ENCODE measurements at places on chromosomes 1 and 21. TPM values are rescaled to one million over a fixed set of nuclear protein-coding genes. Genes with fewer than 3 reads are reported as not detected.

- DNase-seq, result no peak
These were observed 10.2 kb downstream of the MFN2 start for GRCh38 chr1:11990303-11991032.

DNA sequence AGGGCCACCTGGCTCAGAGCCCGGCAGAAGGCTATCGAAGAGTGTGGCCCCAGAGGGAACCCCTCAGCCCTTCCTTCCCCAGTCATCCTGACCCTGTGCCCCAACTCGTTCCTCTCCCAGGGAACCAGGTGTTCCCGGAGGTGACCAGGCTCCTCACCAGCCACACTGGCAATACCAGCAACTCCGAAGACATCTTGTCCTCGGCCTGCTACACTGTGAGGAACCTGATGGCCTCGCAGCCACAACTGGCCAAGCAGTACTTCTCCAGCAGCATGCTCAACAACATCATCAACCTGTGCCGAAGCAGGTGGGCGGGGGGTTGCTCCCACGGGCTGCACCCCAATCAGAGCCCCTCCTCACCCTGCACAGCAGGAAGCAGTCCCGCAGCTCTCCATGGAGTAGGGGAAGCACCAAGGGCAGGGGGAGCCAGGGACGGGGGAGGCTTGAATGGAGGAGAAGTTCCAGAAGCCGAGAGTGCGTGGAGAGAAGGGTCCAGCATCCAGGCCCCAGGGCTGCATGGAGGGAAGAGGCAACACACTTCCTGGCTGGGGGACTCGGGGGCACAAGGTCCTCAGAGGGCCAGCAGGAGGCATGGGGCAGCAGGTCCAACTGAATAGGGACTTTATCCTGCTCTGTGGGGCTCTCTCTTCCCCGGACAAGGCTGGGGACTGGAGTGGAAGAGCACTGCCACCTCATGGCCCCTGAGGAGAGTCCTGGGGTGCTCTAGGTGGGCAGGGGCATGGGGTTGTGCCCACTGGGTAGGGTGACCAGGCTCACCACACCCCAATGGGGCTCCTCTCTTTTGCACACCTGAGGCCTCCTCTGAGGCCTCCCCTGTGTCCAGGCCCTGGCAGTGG, 41.7 kb downstream of the PKP1 start:
- no peak for DNase-seq

GRCh38 chr1:115676498-115677181, 34.9 kb downstream of the VANGL1 start:
- DNase-seq, result no peak

DNA sequence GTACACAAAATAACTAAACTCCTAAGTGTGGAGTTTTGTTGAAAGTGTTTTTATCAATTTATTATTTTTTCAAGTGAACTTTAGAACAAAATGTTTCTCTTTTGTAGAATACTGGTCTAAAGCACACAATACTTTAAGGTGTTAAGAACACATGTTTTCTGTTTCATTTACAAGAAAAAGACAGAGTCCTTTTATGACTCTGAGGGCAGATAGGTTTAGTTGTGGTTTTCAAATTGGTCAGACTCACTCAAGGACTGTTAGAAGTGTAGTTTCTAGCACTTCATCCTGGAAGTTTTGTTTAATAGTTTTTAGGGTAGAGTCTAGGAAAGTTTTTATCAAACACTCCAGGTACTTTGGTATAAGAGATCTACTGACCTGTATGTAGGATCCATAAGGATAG, 376.5 kb downstream of the LRRIQ3 start:
- DNase-seq, result no peak

- no peak for DNase-seq
These were observed 6.0 kb upstream of the ARHGEF2 start for GRCh38 chr1:155984341-155984740.

ZDHHC18 gene
- total RNA-seq, result 19.1 TPM

MX2 gene
- total RNA-seq, result 0.11 TPM
